ENCODE measurements at places on chromosomes 11 and 22.
A peak's percentile ranks its signal among the peaks of the same experiment; 100 is the strongest.

DNA sequence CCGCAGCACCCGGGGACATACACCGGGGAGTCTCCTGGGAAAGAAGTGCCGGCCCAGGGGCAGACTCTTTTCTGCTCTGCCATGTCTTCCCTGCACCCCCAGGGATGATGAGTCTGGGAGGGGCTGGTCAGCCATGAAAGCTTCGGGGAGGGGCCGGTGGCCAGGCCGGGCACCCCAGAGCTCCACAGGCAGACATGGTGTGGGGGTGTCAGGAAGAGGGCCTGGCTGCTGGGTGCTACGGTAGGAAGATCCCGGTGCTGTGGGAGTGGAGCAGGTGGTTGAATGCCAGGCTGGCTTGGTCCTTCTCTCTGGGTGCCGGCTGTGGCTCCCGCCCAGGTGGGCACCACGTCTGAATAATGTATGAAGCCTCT, 17.4 kb downstream of the LSP1 start:
- no peak for DNase-seq

DNA sequence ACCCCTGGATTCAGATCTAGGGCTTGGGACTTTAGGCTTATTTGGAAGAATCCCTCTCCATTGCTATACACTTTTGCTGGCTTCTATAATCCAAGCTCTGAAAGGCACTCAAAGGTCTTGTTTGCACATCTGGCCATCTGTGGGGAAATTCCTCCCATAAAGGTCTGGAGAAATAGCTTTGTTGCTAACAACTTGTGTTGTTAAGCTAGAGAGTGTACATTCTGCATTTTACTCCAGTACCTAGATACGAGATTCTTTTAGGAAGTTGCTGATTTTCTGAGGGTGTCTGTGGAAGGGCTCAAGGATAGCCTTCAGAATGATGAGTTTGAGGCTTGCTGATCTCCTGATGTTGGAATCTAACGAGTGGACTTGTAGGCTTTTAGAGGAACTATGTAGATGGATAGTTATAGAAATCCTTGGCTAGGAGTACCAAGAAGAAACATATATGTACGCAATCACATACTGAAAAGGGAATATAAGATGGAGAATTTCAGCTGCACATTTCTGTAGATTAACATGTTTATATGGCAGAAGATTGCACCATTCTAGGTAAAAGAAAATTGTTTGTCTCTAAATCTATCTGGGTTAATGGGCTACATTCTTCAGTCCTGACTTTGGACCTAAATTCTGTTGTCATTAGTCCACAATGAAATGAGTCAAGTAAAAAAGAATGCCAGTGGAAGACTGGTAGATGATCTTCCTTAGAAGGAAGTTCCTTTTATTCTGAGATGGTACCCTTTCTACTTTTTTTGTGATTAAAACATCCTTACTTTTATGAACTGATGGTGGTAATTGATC, 51.0 kb downstream of the UBASH3B start:
- no peak for DNase-seq

DNA sequence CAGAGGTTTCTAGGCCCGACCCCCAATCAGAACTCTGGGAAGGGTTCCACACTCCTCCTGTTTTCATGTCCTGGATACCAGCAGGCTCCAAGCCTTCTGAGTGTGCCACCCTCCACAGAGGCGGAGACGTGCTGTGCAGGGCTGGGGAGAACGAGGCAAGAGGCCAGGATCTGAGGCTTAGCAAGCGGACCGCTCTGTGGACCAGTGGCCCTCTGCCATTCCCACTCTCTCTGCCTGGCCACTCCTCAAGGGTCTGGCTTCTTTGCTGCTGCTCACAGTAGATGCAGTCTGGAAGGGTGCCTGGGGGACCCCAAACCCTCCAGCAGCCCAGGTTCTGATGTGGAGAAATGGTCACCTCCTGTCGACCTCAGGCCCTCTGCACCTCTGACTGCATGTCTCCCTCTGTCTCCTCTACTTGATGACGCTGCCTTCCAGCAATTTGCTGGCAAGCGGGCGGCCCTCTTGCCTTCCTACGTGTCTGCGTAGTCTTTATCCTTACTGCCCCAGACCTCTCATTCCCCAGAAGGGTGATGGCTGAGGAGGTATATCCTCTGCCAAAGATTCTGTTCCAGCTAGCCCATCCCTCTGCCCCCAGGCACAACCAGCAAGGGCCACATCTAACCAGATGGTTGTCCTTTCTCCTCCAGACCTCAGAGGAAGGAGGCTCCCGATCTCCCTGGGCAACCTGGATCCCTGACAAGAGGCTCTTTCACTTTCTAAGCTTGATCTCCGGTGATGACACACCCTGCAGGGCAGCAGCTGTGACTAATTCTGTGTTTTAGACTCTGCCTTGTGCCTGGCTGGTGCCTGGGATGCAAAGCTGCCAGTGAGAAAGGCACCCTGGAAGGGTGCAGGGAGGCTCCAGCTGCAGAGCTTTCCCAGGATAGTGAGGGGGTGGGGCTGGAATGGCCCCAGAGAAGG, 87.3 kb downstream of the NAT10 start:
- peak; percentile 75 for DNase-seq

DNA sequence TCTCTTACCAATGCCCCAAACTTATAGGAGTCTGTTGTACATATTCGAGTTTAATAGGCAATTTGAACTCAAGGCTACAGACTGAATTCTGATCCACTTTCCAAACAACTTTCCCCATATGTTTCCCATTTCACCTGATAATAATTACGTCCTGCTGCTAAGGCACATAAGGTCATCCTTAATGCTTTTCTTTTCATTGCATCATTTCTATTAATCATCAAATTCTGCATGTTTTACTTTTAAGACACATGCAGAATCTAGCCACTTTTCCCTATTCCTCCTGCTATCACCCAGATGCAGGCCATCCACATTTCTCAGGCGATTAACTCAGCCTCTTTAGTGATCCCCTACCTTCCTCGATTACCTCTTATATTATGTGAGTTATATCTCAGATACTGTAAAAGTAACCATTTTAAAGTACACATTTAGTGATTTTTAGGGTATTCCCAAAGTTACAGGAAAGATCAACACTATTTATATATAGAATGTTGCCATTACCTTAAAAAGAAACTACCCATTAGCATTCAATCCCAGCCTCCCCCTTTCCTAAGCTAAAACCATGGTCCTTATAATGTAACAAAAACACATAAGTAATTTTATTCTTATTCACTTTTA, 14.9 kb downstream of the XKR3 start:
- no peak for DNase-seq

DNA sequence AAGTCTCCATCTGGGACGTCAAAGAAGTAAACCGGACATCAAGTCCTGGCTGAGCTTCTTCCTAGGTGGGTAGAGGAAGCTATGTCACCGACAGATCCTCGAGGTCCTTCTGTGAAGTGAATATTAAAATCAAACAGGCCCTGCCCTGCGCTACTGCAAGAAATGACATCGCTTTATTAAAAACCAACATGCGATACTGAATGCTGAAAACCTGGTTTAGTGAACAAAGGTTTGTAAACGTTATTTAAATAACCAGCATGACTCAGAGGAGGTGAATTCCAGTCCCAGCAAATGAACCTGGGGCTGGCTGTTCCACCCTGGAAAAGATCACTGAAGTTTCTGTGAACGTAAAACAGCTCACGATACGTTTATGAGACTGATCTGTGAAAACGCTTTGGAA, 645 bp downstream of the RTCB start:
- DNase-seq: no peak

DNA sequence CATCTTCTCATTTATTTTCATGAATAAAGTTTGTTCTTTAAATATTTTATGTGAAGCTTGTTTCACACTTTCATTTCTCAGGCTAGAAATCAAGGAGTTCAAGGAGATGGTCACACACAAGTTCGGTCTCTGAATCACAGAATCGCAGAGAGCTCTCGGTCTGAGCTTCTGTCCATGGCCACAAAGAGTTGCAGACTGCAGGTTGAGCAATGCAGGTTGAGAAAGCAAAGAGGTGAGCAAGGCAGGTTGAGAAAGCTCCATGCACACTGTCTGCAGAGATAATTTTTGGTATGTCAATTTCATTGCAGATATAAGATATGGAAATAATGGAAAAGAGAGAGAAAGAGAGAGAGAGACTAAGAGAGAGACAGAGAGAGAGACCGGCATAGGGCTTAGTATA, 32.9 kb upstream of the VWA5A start:
- no peak for DNase-seq

- DNase-seq: no peak
Observed at GRCh38 chr11:12084256-12084655, 26.1 kb upstream of the MICAL2 start.

- no peak for DNase-seq
Observed at GRCh38 chr11:123150882-123151281, 44.2 kb downstream of the CLMP start.

DNA sequence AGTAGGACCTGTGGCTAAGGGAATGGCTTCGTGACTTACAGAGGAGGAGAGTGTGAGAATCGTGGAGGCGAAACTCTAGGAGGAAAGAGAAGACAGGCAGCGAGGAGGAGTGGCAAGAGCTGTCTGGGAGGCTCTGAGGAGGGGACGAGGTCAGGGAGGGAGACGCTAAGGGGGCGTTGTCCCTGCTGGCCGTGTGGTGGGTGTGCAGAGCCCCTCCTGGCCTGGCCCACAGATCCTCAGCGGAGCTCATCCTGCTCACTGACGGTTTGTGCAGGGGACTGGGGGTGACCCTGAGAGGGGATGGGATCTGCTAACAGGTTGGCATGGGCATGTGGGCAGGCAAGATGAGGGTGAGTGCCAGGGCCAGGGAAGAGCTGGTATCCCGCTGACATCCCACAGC, 56.5 kb upstream of the PRR5 start:
- DNase-seq: peak; percentile 23

DNA sequence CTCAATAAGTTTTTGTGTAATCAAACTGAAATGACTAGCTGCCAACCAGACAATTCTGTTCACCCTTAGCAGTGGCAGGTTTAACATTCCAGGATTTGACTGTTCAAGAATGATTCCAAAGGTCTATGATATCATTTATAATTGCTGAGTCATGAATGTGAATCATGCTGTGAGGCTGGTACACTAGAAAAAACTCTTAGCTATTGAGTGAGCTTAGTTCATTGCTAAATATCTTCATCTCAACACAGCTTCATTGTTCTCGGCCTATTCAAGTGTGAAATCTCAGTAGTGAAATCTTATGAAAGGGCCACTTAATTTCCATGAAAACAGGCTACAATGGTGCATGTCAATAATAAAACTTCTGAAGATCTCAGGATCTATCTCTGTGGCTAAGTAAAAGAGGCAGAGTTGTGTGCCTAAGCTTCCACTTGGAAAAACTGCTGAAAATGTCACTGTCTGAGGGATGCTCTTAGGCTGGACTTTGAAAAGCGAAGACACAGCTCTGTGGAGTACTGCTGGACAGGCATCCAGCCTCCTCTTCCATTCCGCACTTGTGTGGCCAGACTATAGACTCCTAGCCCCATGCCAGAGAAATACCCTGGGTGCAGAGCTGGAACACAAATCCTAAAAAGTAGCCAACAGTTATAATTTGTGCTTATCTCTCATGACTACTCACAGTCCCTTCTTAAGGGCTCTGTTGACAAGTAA, 12.8 kb downstream of the AQP11 start:
- no peak for DNase-seq

DNA sequence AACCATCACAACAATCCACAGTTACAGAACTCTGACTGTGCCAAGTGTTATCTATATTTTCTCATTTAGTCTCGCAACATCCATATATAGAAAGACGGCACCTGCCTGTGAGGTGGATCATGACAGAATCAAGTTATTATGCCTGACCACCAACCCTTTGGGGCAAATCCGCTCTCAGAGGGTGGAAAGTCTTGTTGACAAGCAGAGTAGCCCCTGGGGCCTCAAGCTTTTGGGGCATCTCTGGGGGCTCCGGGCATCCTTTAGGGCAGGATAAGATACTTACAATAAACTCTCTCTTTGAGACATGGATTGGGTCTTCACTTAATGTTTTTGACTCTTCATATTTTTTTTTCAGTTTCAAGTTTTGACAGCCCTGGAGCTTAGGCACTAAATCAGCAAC, 150.5 kb upstream of the NAV2 start:
- no peak for DNase-seq

- no peak for DNase-seq
Observed at GRCh38 chr11:35185696-35186095, 46.7 kb downstream of the CD44 start.

DNA sequence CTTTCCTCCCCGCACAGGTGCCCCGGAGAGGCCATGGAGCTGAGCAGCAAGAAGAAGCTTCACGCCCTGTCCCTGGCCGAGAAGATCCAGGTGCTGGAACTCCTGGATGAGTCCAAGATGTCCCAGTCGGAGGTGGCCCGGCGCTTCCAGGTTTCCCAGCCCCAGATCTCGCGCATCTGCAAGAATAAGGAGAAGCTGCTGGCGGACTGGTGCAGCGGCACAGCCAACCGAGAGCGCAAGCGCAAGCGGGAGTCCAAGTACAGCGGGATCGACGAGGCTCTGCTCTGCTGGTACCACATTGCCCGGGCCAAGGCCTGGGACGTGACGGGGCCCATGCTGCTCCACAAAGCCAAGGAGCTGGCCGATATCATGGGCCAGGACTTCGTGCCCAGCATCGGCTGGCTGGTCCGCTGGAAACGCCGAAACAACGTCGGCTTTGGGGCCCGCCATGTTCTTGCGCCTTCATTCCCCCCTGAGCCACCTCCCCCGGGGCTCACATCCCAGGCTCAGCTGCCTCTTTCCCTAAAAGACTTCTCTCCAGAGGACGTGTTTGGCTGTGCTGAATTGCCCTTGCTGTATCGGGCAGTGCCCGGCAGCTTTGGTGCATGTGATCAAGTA, 1.3 kb downstream of the TIGD3 start:
- peak; percentile 44 for DNase-seq

DNA sequence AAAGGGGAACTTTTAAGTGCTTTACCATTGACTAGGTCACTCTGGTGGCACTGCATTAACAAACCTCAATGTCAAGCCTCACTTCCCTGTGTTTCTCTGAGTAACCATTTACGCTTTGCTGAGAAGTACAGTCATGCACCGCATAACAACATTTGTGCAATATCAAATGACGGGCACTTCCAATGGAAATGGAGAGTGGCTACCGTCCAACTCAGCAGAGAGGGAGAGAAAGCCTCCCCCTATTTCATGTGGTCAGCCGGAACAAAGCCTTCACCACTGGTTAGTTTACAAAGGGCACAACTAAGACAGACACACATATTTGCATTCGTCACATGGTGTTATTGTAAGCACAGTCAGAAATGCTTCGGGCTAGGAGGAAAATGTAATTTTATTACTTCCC, 117.3 kb downstream of the RASSF10 start:
- DNase-seq: no peak

- no peak for DNase-seq
Observed at GRCh38 chr22:46596032-46596441, 24.1 kb upstream of the GRAMD4 start.

All from left hindlimb (tissue), 1 donor.